ENCODE measurements at places on chromosomes 7 and 10.
A peak's percentile ranks its signal among the peaks of the same experiment; 100 is the strongest.

DNA sequence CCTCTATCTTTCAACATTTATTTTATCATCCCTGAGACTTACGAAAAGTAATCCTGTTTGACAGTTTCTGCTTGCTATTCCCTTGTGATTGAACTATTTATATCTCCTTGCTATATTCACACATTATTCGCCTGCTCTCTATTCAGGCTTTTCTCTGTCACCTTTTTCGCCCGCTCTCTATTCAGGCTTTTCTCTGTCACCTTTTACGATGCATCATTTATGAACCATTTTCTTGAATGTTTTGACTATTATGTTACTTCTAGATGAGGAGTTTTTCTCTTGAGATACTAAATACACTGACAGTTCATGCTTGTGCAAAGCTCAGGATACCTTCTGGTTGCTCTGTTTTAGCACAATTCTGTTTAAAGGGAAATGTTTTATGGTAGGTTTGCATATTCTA lies 143.3 kb upstream of the VSTM2A start:
- no peak for DNase-seq

GRCh38 chr10:91409069-91409868 lies 875 bp upstream of the HECTD2 start:
- peak; percentile 18 for DNase-seq

DNA sequence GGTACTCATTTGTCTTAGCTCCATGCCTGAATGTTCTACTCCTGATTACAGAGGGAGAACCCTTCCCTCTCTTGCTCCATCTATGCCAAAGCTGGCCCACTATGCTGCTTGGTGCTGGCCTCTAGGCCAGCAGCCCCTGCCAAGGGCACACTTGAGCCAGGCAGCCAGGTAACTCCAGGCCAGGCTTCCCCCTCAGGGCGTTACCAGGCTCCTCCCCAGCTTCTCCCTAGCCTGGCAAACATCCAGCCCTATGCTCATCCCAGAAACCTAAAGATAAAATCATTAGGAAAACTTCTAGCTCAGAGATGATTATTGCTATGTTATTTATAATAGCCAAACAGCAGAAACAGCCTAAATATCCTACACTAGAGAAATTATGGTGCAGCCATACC lies 103.7 kb downstream of the KCNMA1 start:
- DNase-seq, result no peak

- DNase-seq, result no peak
Measured at GRCh38 chr7:70789481-70790214, 342.3 kb upstream of the GALNT17 start.

DNA sequence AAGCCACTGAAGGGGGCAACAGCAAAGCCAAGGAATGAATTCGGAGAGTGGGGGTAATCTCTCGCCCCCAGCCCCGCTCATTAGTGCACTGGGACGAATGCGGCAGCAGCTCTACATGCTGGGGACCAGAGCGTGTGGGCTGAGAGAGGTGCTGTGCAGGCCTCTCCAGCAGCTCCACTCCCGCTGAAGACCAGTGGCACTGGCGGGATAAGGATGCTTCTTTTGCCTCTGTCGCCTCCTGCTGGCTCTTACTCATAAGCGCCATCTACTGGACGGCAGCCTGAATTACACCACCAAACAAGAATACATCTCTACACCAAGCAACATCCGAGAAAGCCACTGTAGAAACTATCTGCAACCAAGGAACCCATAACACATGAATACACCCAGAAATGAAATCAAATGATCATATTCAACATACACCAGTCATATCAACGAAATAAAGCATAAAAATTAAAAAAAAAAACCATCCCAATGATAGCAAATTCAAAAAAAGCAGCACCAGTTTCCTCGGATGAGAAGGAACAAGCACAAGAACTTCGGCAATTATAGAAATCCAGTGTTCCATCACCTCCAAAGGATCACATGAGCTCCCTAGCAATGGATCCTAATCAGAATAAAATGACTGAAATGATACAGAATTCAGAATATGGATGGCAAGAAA lies 79.0 kb upstream of the TMEM168 start:
- peak; percentile 23 for DNase-seq

DNA sequence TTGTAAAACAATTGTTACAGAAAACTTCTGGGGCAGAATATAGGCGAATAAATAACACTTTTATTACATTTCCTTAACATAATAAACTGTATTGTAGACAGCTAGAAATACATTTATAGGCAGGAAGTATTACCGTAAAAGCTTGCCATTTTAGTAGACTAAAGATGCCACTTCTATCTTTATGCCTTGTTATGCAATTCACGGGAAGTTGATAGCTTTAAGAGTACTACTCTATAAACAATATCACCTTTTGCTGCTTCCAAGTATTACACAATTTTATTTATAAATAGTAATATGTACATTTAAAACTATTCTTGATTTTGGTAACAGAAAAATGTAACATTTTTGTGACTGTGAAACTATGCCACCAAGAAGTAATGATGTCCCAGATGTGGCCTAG lies 37.9 kb downstream of the PALS2 start:
- no peak for DNase-seq

GRCh38 chr10:11654659-11655058 lies 43.2 kb upstream of the USP6NL start:
- DNase-seq, result no peak

DNA sequence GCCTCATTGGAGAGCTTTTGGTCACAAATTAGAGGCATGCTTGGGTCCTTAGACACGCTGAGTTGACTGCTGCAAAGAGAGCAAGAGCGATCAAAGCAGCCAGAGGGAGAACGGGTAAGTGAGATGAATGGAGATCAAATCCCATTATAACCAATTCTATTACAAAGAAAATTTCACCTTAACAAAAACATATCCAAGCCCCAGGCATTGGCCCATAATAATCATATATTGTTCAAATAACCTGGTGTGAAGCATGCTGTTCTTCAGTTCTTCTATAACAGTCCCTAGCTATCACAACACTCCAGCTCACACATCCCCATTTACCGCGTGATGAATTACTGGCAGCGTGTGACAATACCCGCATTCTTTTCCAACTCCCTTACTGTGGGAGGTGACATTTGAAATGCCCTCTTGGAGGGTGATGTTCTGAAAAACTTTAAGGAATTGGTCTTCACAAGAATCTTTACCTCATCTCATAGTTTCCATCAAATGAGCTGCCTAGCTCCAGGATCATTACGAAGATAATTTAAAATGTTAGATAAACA lies 156.1 kb upstream of the PLXNA4 start:
- DNase-seq, result no peak

DNA sequence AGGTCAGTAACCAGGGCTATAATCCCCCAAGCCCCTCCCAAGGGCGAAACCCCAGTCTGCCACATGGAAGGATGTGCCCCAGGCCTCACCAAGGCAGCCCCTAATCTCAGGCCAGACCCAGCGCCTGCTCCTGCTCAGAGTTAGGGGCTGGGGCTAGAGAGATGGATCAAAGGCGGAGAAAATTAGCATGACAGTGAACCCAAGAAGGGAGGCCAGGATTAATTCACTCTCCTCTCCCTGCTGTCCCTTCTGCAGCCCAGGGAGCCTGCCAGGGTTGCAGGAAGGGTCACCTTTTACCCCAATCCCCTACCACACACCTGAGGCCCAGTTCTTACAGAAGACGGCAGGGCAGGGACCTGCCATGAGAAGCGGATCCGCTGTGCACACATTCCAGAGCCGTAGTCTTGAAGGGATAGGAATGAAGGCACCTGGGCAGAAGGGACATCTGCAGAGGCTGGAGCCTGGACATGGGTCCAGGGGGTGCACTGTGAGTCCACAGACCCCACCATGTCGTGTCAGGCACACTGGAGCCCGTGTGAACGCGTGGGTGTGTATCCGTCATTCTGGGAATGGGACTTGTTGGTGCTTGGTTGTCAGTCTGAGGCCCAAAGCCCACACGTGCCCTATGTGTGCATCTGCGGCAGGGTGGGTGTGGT lies 11.9 kb upstream of the ZMIZ1 start:
- no peak for DNase-seq

- DNase-seq, result peak; percentile 60
Measured at GRCh38 chr10:32256613-32257437, 90.1 kb downstream of the EPC1 start.

DNA sequence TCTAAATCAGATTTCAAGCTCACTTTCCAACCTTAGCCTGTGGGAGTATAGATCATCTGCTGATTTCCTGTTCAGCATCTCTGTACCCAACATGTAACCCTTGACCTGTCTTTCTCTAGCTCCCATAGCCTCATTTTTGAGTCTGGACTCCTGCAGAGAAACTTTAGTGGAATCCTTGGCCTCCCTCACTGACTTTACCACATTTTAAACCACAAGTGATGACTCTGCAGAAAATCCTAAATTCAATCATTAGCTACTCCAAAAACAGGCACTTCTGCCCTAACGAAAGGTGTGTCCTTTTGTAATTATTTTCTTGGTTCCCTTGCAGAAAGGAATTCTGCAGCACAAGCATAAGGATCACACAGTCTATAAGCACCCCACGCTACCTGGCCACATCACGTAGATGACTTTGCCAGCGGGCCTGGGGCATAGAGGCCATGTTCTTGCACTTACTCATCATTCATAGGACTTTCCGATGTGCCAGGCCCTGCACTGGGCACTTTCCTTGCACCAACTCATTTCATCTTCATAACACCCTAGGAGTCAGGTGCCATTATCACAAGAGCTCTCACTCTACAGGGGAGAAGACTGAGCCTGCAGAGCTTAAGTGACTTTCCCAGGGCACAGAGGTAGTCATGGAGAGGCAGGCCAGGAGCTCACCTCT lies 57.2 kb upstream of the OPALIN start:
- no peak for DNase-seq

DNA sequence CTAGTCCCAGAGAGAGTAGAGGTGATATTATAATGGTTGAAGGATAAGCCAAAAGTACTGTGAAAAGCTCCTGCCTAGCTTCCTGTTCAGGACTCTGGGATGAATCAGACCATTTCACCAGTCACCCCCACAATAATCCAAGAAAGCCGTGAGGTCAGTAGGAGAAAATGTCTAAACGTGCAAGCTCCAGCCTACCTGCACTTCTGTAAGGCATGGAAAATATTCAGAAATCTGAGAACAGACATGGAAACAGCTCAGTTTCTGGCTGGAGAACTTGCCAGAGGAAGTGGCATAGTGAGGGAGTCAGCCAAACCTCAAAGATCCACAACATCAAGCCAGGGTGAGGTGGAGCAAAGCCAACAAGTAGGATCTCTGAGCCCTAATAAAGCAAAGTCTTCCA lies 58.2 kb downstream of the ELAPOR2 start:
- DNase-seq, result no peak

DNA sequence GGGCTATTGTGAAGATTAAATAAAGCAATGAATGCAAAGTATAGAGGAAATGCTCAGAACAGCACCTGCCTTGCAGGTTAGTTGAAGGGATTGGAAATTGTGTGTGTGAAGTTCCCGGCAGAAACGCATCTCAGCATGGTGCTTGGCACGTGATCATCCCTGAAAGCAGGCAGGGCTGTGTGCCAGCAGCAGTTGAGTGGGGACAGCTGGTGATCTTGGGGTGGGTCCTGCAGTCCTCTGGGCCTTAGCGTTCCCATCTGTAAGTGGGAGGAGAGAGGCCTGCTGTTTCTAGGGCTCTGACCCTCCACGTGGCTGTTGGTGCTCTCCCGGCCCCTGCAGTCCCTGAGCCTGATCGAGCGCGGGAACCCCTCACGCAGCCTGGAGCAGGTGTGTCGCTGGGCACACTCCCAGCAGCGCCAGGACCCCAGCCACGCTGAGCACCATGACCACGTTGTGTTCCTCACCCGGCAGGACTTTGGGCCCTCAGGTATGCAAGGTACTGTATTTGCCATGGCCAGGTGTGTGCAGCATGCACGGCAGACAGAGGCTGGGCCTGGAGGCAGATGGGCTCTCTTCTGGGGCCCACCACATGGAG lies 55.3 kb downstream of the TBATA start:
- no peak for DNase-seq

- DNase-seq, result peak; percentile 58
Measured at GRCh38 chr10:33365871-33366411, 31.5 kb upstream of the NRP1 start.

- DNase-seq, result no peak
Measured at GRCh38 chr10:120719333-120719732, 131.8 kb upstream of the WDR11 start.

DNA sequence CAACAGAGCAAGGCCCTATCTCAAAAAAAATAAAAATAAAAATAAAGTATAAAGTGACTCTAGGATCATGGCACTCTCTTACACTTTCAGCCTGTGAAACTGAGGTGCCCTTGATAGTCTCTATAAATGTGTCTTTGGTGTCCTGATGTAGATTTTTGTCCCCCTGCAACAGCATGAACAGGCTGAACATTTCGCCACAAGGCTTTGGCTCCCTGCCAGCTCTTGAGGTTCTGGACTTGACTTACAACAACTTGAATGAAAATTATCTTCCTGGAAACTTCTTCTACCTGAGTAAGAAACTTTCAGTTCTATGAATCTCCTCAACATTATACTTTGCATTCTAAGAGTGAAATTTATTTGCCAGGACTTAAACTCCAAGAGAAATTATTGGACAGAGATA lies 48.1 kb upstream of the BMS1 start:
- no peak for DNase-seq

DNA sequence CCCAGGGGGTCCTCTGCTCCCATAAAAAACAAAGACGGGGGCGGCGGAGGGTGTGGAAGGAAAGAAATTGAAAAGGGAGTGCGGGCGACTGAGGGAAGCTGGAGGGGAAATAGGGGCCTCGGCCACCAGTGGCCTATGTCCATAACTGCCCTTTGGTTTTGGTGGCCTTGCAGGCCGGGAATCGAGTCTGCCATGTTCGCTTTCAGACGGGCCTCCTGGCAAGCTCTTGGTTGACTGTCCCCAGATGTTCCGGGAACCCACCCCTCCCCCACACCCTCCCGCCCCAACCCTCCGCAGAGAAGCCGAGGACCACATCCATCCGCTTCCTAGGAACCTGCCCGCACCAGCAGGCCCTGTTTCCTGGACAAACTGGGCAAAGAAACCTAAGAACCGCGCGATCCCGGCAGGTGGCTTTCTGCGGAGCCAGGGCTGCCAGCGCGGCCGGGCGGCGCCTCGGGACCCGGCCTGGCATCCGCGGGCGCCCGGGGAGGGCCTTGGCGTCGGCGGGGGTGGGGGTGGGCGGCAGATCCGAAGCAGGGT lies 20.0 kb upstream of the GATA3 start:
- no peak for DNase-seq

DNA sequence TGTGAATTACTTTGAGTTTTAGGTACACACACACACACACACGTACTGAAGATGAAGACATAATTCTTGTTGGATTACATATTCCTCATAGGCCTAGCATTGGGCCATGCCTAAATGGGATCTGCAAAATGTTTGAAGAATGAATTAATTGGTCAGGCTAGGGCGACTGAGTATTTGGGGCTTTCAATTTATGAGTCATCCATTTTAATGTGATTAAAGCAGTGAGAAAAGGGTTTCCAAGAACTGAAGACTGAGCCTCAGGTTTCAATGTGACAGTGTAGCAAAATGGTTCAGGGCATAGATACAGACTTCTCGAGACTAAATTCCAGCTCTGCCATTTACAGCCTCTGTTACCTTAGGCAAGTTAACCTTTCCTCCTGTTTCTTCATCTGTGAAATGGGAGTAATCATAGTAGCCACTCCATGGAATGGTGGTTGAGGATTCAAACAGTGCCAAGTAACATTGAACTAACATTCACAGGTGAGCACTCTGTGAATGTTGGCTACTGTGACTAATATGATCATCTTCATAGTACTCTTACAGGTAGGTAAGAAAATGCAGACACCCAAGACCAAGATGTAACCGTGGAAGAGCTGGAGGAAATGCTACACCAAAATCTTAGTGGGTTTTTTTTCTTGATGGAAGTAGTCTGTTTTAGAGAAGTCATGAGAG lies 7.6 kb downstream of the BPGM start:
- no peak for DNase-seq

GRCh38 chr10:88315755-88316154 lies 267.4 kb downstream of the RNLS start:
- DNase-seq, result no peak

Measured in T-helper 2 cell treated with Interferon-gamma antibody and Interleukin-4, amounts not matched to agents 5 μg/mL and 100 μg/mL, for 36 hours (primary cell).